ENCODE measurements at places on chromosomes 12 and 14.

GRCh38 chr12:29086325-29087271 lies 62.5 kb upstream of the FAR2 start:
- no peak for DNase-seq

- no peak for DNase-seq
Observed at GRCh38 chr14:102293781-102294180, 11.2 kb downstream of the MOK start.

- DNase-seq = no peak
Observed at GRCh38 chr14:85531587-85532373, 1.8 kb downstream of the FLRT2 start.

DNA sequence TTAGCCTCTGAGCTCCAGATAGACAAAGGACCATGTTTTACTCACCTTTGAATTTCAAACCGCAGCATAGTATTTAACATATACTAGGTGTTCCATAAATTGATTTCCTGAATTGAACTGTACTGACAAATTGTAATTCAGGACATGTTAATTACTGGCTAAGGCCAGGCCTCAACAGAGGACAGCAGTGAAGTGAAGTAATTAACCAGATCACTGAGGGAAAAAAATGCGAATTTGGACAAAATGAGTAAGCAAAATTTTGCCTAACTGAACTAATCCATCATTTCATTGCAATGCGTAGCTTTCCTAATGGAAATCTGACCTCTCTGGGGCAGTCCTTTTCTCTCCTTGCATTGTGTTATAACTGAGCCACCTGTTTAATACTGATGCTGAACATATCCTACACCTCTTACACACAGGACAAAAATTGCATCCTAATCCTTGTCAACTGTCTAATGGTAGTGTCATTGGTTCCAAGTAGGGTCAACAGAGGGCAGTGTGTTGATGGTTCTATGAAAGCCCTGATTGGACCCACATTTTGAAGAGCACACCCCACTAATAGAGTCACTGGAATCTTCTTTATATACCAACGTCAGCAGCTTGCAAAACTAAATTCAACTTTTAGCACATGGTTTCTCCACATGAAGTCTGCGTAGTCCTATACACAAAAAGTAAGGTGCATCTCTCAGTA lies 148.4 kb downstream of the SLC25A21 start:
- no peak for DNase-seq

GRCh38 chr14:101065696-101066694 lies 162.5 kb upstream of the RTL1 start:
- no peak for DNase-seq

- DNase-seq = no peak
Observed at GRCh38 chr14:21275261-21275858, 4.5 kb upstream of the RPGRIP1 start.

DNA sequence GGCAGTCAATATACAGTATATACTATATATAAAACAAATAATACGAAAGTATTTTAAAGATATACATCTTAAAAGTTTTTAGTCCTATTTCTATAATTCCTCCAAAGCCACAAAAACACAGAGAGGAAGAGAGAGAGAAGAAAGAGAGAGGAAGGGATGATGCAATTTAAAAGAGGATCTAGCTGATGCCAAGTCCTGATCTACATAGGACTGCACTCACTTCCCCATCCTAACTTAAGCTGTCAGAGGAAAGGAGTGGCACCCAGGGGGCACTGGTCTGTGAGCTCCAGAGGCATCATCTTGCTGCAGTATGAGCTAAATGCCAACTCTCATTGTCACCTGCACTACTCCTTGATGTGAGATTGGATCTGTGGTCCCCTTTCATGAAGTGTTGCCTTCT lies 95.8 kb downstream of the C12orf42 start:
- DNase-seq = no peak

- no peak for DNase-seq
Observed at GRCh38 chr14:105061428-105062047, 3.7 kb downstream of the GPR132 start.

- no peak for DNase-seq
Observed at GRCh38 chr12:4874671-4875070, 35.0 kb upstream of the KCNA1 start.

GRCh38 chr12:13256692-13257045 lies 60.1 kb downstream of the EMP1 start:
- DNase-seq = no peak

DNA sequence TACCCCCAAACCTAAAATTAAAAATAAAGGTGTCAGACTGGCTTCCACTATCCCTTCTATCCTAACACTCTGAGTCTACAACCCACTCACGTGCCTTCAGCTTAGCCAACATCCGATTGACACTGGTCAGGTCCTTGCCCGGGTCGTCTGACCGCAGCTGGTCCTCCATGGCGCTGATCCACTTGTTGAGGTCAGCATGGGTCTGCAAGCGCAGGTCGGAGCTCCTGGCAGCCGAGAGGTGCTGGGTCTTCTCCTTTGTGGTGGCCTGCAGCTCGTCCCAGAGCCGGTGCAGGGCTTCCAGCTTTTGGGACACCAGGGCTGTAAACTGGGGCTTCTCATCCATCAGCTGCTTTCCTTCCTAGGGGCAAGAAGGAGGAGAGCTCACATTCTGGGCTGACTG lies 78.0 kb downstream of the PLEKHG3 start:
- no peak for DNase-seq

GRCh38 chr12:45939759-45940158 lies 50.6 kb downstream of the SCAF11 start:
- DNase-seq = no peak

GRCh38 chr14:40694023-40694422 lies 912.7 kb upstream of the LRFN5 start:
- DNase-seq = no peak

DNA sequence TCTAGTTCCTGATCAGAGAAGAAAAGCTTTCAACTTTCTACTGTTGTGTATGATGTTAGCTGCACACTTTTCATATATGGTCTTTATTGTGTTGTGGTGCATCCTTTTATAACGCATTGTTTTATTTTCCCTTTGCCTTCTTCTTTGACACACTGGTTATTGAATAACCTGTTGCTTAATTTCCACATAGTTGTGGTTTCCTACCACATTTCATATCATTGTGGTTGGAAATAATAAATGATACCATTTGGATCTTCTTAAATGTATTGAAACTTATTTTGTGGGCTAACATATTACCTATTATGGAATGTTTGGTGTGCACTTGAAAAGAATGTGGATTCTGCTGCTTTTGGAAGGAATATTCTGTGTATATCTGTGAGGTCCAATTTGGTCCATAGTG lies 64.9 kb downstream of the GPHN start:
- no peak for DNase-seq

DNA sequence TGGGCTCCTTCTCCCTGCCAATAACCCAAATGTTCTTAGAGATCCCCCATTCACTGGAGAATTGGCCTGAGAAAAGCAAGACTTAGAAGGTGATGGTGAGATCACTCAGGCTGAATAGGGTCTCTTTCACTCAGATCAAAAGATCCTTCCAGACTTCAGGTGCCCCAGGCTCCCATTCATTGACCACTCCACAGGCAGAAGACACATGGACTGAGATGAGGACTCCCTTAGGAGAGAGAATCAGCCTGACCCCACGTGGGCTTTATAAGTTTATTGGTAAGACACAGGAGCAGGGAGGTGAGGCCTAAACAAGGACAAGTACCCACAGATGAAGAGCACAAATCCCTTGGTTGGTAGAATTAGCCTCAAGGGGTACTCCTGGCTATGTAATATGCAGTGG lies 6.1 kb upstream of the KRT72 start:
- no peak for DNase-seq

GRCh38 chr12:89593873-89594272 lies 68.0 kb upstream of the POC1B start:
- no peak for DNase-seq

DNA sequence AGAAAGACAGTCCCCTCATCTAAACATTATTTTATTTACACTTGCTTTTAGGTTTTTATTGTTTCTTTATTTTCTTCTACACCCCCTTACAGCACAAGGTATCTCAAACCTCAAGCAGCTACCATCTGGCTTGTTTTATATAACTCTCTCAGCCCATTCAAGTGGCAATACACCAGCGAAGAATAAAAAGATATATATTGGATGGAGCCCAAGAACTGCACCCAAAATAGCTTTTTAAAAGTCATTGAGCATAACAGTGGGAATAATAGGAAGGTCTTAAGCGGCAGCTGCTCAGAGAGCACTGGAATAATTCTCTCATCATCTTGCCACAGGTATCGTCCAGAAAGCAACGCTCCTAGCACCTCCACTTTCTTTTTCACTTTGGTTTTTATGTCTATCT lies 322.5 kb downstream of the SYT1 start:
- no peak for DNase-seq

DNA sequence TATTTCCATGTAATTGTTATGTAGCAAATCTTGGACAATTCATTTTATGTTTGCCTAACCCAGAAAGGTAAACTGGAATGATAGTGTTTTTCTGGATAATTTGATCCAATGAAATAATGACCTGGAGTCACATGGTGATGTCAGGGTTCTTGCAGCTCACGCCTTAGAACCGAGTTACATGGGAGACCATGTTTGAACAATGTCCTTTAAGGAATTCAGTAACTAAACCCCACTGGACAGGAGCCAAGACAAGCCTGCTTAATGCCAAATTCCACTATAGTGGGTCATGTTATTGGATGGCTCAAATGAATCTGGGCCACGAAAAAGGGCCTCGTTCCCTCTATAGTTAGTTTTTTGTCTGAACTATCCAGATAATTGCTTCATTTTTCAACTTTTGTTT lies 255.8 kb upstream of the HMGA2 start:
- DNase-seq = no peak

- no peak for DNase-seq
Observed at GRCh38 chr12:103369929-103370328, 125.8 kb downstream of the C12orf42 start.

- no peak for DNase-seq
Observed at GRCh38 chr14:86299994-86300393, 770.0 kb downstream of the FLRT2 start.

GRCh38 chr12:21438643-21439042 lies 1.2 kb downstream of the PYROXD1 start:
- no peak for DNase-seq

GRCh38 chr12:1808036-1808797 lies 12.1 kb upstream of the LRTM2 start:
- no peak for DNase-seq

GRCh38 chr14:25757364-25757763 lies 707.4 kb upstream of the STXBP6 start:
- no peak for DNase-seq

- DNase-seq = no peak
Observed at GRCh38 chr12:45268672-45269411, 52.9 kb downstream of the ANO6 start.

DNA sequence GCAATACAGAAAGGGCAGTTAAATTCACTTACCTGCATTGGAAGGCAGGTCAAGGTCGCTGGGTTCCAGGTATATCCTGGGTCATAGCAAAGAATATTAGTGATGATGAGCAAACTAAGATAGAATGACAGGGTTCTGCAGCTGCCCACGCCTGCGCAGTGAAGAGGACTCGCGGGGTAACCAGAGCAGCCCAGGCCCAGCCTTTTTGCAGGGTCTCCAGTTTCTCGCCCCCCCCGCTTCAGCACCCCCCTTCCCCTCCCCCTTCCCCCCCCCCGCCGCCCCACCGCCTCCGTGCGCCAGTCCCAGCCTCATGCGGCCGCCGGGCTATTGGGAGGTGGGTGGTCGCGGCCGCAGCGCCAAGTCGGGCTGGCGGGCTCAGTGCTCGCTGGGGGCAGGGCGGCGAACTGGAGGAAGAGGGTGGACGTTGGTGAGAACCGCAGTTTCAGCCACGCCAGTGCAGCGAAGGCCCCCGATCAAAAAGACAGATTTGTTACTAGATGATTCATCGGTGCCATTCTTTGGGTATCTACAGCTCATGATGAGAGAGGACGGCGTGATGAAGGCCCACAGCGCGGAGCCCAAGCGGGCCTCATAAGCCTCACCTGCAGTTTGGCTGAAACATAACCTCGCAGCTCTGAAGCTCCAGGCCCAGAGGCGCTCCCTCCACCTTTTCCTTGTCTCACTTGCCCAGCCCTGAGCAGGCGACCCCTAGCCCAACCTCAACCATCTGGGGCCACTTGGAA lies 20.2 kb downstream of the SLC2A3 start:
- DNase-seq = peak; percentile 18

GRCh38 chr12:116087399-116087798 lies 190.1 kb downstream of the MED13L start:
- DNase-seq = no peak

DNA sequence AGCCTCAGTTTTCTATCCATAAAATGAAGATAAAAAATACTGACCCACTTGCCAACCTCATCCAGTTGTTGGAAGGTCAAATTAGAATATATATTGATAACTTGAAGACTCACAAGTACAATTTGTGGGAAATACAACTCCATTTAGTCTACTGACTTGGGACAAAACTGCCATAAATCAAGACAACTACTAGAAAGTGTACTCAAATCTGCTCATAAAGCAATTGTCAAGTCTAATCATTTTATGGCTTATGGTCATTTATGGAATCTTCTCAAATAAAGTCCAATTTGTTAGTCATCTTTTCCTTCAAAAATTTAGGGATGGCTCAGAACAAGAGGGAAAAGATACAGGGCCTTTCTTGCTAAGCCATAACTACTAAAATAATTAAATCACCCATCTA lies 7.0 kb downstream of the BTG1 start:
- no peak for DNase-seq

DNA sequence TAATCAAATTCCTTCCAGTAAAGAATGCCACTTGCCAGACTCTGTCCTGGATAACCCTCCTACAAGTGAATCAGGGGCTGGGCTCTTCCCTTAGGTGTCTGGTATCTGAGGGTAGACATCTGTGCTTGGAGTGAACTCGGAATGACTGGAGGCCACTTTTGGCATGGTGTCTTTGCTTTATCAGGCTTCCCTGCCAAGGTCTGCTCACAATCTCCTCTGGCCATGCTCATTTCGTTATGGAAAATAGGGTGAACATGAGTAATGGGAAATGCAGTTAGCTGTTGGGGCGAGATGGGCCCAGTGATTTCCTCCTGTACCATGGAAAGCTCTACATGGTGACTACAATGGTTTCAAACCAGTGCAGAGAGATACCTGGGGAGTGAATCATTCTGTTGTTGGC lies 212.9 kb downstream of the NRXN3 start:
- DNase-seq = no peak

DNA sequence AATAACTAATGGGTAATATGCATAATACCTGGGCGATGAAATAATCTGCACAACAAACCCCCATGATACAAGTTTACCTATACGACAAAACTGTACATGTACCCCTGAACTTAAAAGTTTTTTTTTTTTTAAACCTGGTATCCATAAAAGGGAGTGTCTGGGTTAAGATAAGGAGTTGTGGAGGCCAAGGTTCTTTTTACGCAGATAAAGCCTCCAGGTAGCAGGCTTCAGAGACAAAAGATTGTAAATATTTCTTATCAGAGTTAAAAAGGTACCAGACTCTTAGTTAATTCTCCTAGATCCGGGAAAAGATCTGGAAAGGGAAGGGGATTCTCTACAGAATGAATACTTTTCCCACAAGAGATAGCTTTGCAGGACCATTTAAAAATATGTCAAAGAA lies 259.4 kb upstream of the SSTR1 start:
- DNase-seq = no peak

GRCh38 chr12:48978741-48979601 lies 849 bp downstream of the WNT1 start:
- DNase-seq = no peak

- no peak for DNase-seq
Observed at GRCh38 chr14:93029911-93030508, 85.7 kb downstream of the ITPK1 start.
